NCI-H460 (cell line): ENCODE measurements at places on chromosomes 7 and 10.

DNA sequence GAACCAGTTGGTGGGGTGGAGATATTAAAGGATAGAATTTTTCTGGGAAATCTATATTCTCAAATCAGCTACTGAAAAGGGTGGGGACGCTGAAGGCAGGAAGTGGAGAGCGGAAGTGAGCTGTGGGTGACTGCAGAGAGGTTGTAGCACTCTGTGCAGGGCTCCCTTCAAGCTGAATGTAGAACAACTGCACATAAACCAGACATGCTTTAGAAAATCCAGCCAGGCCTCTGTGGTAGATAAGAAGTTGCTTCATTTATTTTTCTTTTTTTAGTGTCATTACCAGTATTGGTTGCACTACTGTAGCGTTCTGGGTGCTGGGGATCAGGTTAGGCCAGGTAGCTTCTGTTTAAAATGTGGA, 127.8 kb downstream of the CELF2 start:
- DNase-seq: no peak

GRCh38 chr10:121065330-121065729, 214.2 kb downstream of the WDR11 start:
- DNase-seq: no peak

GRCh38 chr10:20744821-20745220, 152.3 kb downstream of the NEBL start:
- no peak for DNase-seq

- no peak for DNase-seq
Measured at GRCh38 chr7:5500777-5501350, 77.2 kb upstream of the TNRC18 start.

DNA sequence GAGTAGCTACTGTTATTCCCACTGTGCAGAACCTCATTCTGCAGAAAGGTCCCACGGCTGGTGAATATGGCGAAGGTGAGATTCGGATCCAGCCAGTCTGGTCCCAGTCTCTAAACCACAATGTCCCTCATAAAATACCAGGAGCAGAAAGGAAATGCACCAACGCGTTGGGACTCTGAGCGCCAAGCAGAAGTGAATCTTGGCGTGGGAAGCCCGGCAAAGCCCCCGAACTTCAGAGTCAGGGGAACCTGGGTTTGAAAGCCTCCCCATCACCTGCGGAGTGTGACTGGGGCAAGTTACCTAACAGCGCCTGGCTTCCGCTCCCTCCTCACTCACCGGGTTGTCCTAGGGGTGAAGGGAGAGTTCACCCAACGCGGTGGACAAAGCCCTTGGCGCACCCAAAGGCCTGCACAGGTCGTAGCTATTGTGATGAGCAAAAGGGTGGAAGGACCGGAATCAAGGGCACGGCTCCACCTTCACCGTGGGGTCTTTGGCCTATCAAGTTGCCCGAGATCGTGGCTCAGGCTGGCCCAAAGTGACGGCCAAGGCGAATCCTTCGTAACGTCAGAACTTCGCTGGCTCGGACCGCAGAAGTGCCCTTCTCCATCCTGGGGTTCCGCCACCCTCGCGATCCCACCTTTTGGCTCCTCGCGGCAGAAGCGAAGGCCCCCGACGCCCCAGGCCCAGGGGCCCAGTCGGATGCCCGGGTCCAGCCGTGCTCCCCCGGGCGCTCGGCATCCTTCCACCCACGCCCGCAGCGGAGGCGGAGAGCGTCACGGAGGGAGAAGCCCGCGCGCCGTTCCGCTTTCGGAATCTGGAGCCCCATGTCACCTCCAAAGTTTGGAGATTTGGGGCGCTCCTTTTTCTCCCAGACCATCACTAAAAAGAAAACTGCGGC, 811 bp downstream of the RGS10 start:
- DNase-seq: no peak

GRCh38 chr10:80485076-80485945, 31.2 kb downstream of the TSPAN14 start:
- DNase-seq: no peak

- DNase-seq: no peak
Measured at GRCh38 chr7:988426-988911, 5.5 kb downstream of the CYP2W1 start.

DNA sequence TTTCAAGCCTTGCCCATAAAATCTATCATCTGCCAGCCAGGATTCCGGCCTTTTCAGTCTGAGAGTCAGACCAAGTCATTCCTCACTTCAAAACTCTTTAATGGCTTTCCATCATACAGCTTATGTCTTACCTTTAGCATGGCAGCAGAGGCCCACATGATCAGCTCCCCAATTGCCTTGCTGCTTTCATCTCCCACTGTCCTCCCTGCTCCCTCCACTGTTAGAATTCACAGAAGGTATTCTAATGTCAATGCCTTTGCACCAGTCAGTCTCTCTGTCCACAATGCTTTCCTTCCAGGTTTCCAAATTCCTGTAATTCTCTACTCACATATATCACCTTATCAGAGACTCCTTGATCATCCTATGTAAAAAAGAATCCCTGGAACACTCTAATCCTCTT, 37.2 kb downstream of the SEMA3E start:
- DNase-seq: no peak

DNA sequence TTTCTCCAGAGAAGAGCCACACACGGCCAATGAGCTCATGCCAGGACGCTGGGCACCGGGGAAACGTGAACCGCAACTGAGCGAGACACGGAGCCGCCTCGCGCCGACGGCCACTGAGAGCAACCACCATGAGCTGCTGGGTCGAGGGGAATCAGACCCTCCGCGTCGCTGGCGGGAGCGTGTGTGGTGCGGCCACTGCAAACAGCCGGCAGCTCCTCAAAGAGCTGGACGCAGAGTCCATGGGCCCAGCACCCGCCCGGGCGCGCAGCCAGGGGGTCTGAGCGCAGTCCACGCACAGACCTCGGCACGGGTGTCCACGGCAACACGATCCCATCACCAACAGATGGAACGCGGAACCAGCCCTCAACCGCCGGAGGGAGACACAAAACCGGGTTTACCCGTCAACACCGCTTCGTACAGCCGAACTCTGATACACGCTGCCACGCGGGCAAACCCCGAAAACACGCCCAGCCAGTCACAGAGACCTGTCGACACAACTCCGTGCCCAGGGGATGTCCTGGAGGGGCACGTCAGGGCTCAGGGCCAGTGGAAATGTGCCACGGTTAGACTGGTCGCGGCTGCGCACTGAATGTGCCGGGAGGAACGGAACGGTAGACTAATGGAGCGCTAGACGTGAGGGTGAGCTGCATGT, 147.1 kb downstream of the ELFN1 start:
- DNase-seq: no peak

DNA sequence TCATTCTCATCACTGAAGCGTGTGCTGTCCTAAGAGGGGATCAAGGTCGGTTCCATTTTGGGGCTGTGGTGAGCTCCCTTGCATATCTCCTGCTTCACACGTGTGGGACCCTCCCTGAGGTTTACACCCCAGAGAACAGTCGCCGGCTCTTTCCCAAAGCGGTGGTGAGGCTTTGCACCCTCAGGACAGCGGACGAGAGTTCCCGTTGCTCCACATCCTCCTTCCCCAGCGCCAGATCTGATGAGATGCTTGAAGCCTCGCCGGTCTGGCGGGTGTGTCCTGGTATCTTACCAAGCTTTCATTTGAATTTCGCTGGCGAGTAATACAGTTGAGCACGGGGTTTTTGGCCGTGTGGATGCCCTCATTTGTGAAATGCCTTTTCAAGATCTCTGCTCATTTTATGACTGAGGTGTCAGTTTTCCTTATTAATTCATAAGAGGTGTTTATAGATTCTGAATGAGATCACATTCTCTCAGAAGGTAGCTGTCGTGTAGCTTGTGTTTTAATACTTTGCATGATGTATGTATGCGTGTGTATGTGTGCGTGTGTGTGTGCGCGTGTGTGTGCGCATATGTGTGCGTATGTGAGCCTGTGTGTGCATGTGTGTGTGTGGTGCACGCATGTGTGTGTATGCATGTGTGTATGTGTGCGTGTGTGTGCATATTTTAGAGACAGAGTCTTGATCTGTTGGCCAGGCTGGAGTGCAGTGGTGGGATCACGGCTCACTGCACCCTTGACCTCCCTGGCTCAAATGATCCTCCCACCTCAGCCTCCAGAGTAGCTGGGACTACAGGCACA, 30.7 kb downstream of the ELFN1 start:
- DNase-seq: no peak

DNA sequence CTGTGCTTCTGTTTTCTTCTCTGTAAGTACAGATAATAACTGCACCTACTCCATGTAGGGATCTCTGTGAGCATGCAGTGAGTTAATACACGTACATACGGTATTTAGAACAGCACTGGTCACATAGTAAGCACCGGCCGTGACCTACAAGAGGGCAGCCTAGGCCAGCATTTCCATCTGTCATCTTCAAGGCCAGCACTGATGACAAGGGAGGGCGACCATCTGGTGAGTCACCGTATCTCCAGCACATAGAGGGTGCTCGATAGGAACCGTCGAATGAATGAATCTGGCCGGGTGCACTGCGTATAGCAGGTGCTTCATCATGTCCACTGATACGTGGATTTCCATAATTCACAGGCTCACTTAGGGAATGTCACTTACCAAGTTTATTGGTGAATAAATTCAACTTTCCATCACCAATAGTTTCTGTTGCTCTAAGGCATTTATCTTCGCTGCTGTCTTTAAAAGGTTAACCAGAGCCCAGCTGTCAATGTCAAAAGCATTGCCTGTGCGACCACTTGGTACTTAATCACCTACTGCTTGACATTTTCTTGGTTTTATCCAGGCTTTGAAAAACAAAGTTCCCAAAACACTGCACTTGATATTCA, 8.3 kb downstream of the NOD1 start:
- no peak for DNase-seq

- DNase-seq: no peak
Measured at GRCh38 chr10:80132299-80133139, at the start of gene PLAC9. Gene PLAC9 (plus strand): TSS chr10:80132730. CDS start chr10:80132763, 33 bp downstream.
